ENCODE measurements at places on chromosomes 7 and 10.
A peak's percentile ranks its signal among the peaks of the same experiment; 100 is the strongest.

DNA sequence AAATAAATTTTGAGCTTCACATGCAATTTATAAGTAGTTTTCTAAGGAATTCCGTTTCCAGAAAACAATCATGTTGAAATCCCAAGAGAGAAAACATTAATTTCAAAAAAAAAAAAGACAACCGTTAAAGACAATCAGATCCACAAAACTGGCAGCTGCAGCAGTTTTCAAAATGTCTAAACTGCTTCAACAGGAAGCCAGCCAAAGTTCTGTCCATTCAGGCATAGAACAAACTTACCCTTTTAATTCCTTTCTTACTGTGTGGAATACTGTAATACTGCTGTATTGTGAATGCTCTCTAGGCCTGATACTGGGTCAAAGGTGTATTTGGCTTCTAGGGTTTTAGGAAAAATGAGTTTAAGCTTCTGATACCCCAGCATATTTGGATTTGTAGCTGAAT is 31.6 kb downstream of the HOXA1 start:
- DNase-seq: no peak

DNA sequence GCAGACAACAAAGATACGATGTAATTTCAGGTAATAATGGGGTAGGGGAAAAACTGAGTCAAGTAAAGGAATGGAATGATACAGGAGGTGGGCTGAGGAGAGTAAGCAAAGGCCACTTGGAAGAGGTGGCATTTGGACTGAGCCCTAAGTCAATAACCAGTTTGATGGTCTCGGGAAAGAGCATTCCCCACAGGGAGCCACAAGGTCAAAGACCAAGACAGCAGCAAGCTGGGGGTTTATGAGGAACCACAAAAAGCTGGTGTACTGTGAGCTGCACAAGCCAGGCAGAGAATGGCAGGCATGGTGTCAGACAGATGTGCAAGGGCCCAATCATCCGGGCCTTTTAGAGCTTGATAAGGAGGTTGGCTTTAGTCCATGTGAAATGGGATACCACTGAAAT is 98.7 kb downstream of the NOC3L start:
- DNase-seq: no peak

DNA sequence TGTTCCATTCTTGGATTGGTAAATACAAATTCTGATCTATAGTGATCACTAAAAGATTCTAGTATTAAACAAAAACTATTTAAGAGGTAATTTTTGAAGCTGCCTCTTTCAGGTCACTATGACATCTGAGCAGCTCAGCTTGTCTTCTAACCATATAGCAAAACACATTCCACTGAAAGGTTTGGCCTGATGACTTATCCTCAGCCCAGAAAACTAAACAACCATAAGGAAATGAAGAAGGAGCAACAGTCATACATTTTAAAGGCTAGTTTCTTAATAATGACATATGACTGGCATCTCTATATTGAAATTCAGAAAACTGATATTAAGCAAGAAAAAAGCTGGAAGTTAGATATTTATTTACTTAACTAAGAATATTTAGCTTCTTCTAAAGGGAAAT is 24.6 kb downstream of the NT5C2 start:
- DNase-seq: no peak

GRCh38 chr10:128861018-128861901 is 605.8 kb upstream of the MGMT start:
- no peak for DNase-seq

GRCh38 chr10:119806334-119807130 is 66.1 kb downstream of the MCMBP start:
- no peak for DNase-seq

DNA sequence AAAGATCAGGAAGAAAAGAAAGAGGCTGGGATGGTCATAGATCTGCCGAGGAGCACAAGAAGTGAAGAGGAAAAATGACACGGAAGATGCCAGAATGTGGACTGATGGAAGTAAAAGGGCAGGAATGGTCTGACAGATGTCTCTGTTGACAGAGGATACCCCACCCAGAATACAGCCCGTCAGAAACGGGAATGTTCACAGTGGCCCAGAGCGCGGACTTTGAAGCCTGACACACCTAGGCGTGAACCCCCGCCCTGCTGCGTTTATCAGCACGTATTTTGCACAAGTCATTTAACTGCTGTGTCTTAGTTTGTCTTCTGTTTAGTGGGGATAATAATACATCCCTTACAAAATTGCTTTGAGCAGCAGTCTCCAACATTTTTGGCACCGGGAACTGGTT is 27.1 kb downstream of the AKR1B1 start:
- DNase-seq: no peak

- DNase-seq: no peak
Measured at GRCh38 chr7:96377399-96377798, 55.5 kb upstream of the SLC25A13 start.

DNA sequence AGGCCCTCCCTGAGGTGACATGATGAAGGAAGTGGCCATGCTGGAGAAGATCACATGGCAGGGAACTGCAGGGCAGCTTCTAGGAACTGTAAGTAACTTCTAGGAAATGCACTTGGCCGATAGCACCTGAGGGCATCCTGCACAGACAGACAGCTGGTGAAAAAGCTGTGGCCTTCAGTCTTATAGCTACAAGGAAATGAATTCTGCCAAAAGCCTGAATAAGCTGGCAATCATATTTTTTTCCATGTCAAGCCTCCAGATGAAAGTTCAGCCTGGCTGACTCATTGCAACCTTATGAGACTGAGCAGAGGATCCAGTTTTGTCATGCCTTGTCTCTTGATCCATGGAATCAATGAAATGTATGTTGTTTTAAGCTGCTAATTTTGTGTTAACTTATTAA is 91.1 kb upstream of the CACNA2D1 start:
- DNase-seq: no peak

GRCh38 chr7:158030566-158030965 is 557.1 kb downstream of the PTPRN2 start:
- DNase-seq: no peak

DNA sequence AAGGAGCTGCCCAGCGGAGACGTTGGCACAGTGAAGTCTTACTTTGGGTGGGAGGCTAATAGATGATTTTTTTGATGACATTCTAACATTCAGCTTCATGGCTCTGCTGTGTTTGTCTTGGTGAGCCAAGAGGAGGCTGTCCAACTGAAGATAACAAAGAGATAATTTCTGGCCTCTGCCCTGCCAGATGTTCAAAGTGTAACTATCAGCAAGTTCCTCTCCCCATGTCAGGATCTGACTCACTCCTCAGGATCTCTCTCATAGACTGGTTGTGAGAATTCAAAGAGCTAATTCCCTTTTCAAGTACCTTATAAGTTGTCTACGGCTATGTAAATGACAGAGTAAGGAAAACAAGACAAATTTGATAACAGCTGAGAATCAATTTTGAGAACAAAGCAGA is 1340.9 kb downstream of the XPNPEP1 start:
- no peak for DNase-seq

DNA sequence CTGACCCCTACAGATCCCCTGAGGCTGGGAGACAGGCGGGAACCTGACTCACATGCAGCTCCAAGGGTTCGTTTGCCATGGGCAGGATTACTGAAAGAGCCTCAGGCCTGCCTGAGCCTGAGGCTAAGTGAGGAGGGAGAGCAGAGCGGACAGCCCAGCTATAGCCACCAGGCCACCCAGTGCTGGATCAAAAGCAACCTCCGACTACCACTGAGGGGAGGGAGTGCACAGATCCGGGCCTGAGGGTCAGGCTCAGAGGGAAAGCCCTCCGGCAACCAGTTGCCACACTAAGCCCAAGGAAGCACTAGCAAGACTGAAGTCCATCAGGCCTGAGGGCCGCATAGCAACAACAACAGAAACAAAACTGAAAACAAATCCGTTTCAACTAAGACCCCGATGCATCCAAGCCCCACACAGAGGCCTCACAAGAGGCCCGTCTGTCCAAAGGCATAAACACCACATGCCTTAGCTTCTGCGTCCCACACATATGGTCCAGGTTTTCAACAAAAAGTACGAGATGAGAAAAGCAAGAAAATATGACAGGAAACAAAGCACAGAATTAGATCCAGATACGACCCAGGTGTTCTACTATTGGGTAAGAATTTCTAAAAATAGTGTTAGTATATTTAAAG is 92.5 kb upstream of the VIPR2 start:
- DNase-seq: no peak

- peak; percentile 6 for DNase-seq
Measured at GRCh38 chr10:87818505-87819288, 671 bp upstream of the ATAD1 start.

- no peak for DNase-seq
Measured at GRCh38 chr7:127879436-127879835, 151.8 kb downstream of the LRRC4 start.

DNA sequence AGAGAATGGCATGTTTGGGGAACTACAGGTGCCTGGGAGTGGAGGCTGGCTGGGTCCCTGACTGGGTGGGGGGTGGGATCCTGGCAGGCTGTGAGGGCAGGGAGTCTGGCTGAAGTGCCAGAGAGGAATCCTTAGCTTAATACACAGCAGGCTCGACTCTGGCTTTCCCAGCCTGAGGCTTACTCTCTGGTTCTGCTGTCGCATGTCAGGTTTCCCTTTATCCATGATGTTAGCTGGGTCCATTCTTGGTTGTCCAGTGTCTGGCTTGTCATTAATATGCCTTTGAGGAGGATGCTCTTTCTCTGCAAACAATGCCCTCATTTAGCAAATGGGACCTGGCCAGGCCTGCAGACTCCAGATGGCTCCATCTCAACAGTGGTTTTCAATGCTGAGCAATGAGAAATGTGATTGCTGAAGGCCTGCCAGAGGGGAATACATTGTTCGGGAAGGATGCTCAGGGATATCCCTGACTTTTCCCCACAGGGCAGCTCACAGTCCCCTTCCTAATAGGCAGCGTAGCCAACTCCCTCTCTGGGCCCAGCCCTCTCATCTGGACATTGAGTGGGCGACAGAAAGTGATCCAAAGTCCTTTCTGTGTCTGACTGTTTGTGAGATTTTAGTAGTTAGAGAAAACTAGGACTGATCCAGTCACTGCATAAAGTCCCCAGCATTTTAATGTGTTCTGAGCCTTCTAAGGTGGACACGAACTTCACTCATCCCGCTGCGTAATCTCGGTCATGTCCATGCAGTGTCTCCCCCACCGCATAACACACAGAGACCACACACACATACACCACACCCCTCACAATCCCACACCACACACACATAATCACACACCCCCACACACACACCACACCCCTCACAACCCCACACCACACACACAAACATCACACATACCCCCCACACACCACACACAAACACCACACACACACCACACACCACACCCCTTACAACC is 124.9 kb downstream of the ANLN start:
- DNase-seq: no peak

GRCh38 chr10:71443676-71444075 is 47.0 kb downstream of the CDH23 start:
- no peak for DNase-seq

DNA sequence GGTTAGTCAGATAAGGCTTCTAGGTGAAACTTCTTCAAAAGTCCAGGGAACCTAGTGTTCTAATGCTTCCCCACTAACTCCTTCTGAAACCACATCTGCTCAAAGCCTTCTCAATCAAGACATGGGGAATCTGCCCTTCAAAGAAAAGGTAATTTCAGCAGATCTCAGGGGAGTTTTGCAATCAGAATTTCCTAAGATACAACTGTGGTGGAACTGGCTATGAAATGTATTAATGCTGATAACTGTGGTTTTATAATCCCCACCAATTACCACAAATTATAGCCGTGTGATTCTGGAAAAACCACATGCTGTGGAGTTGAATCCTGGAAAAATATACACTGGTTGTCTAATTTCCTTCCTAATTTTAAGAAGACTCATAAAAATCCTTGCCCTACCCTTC is 233.8 kb downstream of the SORCS1 start:
- no peak for DNase-seq

GRCh38 chr10:92667078-92667477 is 22.7 kb upstream of the HHEX start:
- DNase-seq: no peak

- no peak for DNase-seq
Measured at GRCh38 chr7:42945821-42946626, 13.8 kb downstream of the MRPL32 start.

- DNase-seq: no peak
Measured at GRCh38 chr10:62981096-62981495, 152.0 kb upstream of the NRBF2 start.

- DNase-seq: no peak
Measured at GRCh38 chr10:84908491-84908890, 580.1 kb downstream of the CCSER2 start.

DNA sequence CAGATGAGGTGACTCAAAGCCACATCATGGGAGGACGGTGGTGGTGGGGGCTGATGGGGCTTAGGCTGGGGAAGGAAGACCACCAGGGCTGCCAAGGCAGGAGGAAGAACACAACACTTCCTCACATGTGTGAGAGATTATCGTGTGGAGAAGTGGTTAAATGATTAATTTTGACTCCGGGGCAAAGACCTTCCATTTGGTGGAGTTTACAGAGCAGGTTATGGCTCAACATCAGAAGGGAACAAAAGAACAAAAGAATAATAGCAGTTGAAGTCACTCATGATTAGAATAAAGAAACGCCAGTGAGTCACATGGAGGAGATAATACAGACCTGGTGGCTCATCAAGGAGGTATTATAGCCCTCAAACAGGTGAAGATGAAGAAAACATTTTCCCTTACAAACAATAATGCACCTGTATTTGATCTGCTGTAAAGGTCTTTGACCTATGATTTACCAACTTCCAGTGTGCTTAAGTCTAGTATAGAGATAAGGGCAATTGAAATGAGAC is 170.1 kb downstream of the PKD1L1 start:
- DNase-seq: no peak

- no peak for DNase-seq
Measured at GRCh38 chr7:133315332-133316040, 62.6 kb downstream of the EXOC4 start.

DNA sequence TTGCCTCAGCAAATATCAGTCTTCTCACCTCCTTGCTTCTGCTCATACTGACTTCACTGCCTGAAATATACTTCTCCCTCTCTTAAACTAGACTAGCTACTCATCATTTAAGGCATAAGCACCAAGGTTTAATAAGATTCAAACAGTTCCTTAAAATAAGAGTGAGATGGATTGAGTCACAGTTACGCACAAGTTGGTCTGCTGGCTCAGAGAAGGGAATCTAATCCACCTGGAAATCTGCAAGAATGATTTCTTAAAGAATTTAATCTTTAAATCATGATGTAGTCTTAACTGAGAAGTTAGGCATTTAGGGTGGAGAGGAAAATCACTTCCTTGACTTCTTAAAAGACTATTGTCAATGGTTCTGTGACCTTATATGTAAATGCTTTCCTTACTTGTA is 56.2 kb upstream of the TMEM140 start:
- no peak for DNase-seq

DNA sequence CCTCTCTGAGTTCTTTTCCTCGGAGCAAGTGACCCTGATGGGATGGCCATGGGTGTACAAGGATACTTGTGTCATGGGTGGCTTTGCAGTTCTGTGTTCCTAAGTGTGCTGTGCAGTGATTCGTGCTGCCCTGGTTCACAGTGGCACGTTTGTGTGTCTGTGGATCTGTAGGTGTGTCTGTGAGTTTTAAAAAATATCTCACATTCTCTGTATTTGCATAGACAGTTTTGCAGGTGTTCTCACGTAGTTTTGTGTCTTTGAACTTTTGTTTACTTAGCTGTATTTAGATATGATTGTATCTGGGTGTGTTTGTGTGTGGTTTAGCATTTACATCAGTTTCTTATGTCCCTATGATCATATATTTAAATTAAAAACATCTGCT is 3.7 kb downstream of the ZNF775 start:
- no peak for DNase-seq

- DNase-seq: no peak
Measured at GRCh38 chr10:100889546-100889945, 23.2 kb upstream of the SLF2 start.
